Activated naive CD8-positive, alpha-beta T cell treated with anti-CD3 and anti-CD28 coated beads for 36 hours (primary cell): ENCODE measurements at places on chromosomes 3 and 15. TPM values are rescaled to one million over a fixed set of nuclear protein-coding genes. Genes with fewer than 3 reads are reported as not detected.

- no peak for DNase-seq
Measured at GRCh38 chr3:56123487-56123886, 344.8 kb downstream of the ERC2 start.

DNA sequence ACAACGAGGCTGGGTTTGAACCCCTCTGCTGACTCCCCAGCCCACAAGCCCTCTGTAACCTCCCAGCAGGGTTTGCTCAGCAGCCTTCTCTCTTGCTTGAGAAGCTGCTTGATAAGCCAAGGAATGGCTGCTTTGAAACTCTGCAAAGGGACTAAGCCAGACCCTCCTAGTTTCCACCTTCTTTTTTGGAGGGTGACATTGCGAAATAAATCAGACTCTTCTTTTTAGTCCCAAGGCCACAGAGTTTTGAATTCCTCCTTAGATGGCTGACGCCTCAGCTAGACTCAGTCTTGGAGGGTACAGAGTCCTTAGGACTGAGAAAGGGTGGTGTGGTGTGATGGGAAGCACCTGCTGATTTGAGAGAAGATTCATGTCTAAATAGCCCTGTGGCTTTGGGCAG lies 1.2 kb downstream of the TGM4 start:
- DNase-seq: no peak

FAN1 gene
- total RNA-seq: 16.1 TPM

SELENOK gene
- 42.2 TPM for total RNA-seq

SAMD7 gene
- not detected for total RNA-seq

- DNase-seq: no peak
Measured at GRCh38 chr3:111676211-111677006, 81.3 kb upstream of the ZBED2 start.

DNA sequence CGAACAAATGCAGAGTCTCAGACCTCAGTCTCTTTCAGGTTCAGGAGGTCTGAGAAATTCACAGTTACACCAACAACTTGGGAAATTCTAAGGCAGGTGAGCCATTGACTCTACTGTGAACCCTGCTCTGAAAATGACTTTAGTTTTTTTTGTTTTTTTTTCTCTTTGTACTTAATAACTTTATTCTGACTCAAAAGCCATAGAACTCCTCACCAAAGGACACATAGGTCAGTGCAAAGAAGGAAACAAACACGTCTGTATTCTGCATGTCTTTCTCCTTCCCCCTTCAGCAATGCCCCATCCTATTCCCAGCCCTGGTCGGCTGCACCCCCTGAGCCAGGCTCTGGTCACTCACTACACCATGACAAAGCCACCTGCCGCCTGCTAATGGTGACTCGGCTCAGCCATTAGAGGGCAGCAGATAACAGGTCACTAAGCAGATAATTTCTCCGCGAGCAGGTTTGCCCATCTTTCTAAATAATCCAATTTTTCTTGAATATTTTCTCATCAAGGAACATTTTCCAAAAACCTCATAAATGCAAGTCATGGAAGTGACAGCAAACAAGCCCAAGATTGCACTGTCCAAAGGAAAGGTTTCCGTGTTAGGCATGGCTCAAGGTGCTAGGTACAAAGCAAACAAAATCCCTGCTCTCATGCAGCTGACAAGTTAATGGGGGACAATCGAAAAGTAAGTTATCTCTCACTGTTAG lies 37.7 kb downstream of the TM4SF4 start:
- DNase-seq: peak; percentile 30

SLC9C1 gene
- not detected for total RNA-seq

- DNase-seq: no peak
Measured at GRCh38 chr15:61380270-61380669, 151.2 kb upstream of the RORA start.

ADCY5 gene
- total RNA-seq: not detected

- no peak for DNase-seq
Measured at GRCh38 chr3:66441129-66441528, 59.7 kb downstream of the LRIG1 start.

DNA sequence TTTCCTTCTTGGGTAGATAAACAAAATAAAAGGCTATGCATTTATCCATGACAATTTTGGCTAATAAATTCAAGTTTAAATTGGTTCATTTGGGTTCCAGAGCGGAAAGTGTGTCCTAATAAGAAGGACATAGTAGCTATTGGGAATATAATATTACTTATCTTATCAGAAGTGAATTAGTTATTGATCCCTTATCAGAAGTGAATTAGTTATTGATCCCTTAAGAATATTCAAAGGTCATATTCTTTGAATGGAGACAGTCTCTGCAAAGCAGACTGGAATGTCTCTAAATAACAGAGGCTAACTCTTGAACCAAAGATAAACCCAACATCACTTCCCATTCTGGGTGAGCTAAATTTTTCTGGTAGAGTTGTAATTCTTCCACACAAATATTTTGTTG lies 290.7 kb upstream of the BCHE start:
- no peak for DNase-seq

DNA sequence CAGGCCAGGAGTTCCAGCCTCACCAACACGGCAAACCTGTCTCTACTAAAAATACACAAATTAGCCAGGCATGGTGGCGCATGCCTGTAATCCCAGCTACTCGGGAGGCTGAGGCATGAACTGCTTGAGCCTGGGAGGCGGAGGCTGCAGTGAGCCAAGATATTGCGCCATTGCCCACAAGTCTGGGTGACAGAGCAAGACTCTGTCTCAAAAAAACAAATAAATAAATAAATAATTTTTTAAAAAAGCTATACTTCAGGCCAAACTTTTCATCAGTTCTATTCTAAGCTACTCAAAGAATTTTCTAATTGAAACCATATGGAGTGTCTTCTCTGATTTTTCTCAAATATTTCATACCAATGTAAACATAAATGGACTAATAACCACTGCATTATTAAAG lies 43.5 kb downstream of the PHC3 start:
- DNase-seq: no peak

DNA sequence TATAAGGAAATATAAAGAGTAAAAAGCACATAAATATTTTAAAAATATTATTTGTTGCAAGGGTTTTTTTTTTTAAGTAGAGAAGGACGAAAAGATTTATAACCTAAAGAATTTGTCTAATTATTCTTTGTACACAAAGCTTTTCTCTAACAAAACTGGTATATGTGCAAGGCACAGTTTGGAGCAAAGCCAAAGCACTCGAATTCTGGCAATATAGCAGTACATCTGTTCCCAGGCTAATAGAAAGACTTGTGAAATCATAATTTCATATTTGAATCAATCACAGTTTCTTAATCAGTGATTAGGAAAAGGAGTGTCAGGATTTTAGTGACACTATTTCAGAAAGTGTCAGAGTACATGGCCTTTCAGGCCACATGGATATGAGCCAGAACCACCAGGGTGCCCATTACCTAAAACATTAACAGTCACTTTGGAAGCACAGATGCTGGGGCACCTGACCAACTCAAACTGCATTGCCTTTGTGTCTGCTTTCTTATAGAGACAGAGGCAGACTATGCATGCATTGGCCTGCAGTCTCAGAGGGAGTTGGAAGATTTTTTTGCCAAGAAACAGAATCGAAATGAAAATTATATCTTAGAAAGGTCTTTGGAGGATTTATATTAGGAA lies 651.8 kb upstream of the SGO1 start:
- no peak for DNase-seq

DNA sequence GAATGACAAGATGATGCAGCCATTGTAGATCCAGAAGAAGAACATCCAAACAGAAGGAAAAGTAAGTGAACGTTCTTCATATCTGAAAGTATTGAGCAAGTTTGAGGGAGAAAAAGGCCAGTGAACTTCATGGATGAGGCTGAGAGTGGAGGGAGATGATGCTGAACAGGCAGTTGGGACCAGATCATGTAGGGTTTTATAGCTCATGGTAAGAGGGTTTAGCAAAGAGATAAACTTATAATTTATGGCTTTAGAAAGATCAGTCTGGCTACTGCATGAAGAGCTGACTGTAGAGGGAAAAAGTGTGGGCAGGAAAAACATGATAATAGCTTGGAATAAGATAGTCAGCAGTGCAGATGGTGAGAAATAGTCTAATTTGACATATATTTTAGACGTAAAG lies 192.6 kb upstream of the LPP start:
- DNase-seq: no peak

GRCh38 chr15:68425428-68426060 lies 6.4 kb downstream of the ITGA11 start:
- DNase-seq: no peak

DNA sequence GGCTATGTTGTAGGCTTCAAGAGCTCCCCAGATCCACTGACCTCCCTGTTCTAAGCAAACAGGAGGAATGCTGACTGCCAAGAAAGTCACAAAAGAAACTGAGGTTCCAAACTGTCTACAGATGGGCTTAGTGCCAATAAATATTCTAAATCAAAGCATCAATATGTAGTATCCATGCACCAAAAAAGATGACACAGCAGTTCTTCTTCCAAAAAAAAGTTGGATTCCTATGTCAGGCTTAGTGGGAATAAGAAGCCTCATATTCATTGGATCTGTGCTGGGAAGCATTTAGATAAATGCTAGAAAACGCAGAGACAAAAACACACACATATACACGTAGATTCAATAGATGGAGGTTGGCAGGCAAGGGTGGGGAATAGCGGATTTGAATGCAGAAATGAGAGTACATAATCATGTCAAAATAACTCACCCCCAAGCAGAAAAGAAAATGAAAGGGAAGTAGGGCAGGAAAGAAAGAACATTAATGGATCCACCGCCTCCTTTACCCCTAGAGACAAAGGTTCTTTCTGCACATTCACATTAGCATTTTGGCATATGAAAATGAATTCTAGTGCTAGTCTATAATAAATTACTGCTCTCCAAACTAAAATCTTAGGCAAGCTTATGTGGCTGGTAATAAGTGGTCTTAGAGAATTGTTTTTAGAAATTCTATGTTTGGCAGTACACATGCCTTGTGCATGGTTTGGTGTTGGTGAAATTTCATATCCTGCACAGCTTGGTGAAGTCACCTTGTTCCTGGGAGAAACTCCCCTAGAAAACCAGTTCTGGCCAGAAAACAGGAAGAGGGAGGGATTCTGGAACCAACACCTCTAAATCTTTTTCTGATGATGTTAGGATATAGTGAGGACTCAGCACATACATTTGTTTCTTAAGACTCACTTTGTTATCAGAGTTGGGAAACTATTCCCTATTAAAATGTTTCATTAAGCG lies 283.4 kb downstream of the LSAMP start:
- DNase-seq: no peak

DNA sequence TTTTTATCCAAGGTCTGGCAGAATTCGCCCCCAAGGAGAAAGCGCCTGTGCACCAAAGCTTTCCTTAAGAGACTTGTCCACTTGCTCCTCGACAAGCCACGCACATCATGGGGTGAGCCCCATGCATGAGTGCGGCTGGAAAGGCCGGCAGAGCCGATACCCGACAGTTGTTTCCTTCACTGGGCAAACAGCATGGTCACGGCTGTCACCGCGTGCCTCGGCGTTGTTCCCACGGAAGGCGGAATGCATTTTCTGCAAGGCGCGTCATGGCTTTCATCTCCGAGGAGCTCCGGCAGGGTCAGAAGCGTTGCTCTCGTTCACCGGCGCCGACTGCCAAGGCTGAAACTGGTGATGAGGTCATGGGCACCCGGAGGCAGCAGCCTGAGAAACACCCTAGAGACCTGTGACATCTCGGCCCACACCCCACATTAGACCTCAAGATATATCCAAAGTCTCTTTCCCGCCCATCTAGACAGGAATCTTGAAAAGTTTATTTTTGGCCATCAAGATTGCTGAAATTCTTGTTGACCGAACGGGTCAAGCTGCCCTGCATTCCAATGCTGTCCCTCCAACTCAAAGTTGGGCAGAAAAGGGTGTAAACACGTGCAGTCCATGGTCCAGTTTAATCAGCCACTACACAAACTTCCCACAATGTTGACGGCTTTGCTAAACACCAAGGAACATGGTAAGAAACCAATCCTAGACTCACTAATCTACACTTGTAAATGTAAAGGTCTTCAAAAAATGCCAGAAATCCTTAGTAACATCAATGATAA lies 604 bp upstream of the TJP1 start:
- peak; percentile 12 for DNase-seq

ADIPOQ gene
- total RNA-seq: not detected

- no peak for DNase-seq
Measured at GRCh38 chr3:151789853-151790463, 24.0 kb upstream of the AADAC start.

HES1 gene
- total RNA-seq: 0.14 TPM

DNA sequence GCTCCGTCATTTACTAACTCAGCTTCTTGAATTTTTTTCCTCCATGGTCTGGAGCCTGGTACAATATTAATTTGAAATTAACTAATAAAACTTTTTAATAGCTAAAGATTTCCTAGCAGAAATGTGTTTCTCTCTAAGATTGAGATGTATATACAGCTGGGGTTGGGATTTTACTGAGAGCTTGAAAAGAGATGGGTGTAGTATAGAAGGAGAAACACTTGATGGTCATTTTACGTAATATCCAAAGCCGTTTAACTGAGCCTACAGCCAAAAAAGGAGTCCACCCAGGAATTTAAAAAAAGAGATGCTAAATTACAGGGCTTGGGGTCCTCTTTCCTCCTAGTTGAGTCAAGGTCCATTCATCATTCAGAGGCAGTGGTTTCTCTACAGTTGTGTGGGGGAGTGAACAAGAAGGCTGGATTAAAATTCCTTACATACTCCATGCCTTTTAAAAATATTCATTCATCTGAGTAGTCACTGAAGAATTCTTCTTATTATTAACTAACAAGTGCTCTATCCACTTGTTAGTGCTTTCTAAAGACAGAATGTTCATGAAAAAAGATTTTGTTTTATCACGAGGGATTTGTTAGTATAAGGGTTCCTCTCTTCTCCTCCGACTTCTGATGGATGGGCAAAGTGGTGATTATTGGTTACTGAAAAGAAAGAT lies 255.3 kb upstream of the IL12A start:
- DNase-seq: no peak

GRCh38 chr3:3160826-3161225 lies 18.7 kb downstream of the CRBN start:
- DNase-seq: no peak
